NCI-H510A (cell line): ENCODE measurements at places on chromosomes 3 and 15.
A peak's percentile ranks its signal among the peaks of the same experiment; 100 is the strongest.

DNA sequence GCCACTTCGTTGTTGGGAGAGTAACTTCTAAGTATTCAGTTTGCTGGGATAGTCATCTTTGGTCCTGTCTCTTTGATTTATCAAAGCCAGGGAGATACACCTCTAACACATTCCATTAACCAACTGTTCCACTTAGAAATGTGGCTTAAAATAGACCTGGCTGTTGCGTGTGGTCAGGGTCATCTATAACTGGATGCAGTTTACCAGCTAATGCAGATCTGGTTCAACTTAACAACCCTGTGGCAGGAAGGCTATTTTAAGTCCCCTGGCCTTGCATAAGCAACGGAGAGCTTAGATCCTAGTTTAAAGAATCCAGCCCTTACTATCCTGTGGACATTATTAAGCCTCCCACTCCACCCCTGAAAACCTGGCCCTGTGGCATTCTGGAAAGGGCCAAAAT is 28.1 kb upstream of the CAPN3 start:
- no peak for DNase-seq

GRCh38 chr3:119468041-119468440 is 722 bp upstream of the POGLUT1 start:
- DNase-seq, result no peak

GRCh38 chr3:72997421-72997961 is 880 bp downstream of the PPP4R2 start:
- DNase-seq, result no peak

DNA sequence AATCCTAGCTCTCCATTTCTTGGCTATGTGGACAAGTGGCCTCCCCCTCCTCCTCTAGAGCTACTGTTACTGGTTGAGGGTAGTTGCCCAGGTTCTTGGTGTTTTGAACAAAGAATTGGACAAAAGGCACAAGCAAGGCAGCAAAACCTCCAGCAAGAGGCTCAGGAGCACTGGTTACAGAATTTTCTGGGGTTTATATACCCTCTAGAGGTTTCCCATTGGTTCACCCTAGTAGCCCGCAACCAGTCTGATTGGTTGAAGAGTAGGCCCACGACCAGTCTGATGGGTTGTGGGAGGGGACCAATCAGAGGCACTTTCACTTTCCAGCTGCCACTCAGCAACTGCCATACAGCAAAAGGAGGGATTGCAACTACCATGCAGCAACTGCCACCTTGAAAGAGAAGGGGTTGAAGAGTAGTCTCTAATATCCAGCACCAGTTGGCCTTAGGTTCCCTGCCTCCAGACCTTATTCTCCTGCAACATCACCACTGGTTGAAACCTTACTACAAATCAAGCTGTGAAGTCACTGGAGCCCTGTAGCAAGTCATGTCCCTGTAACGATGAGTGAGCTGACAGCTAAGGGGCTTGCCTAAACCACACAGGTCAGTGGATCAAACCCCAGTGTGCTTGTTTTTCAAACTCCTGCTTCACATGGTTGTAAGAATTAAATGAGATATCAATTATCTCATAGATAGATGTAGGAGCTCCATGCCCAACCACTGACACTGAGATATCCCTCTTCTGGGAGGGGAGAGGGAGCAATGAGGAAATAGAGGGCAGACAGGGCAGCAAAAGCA is 2.9 kb upstream of the C15orf39 start:
- DNase-seq, result peak; percentile 64
